ENCODE measurements at places on chromosomes 1 and 21.
A peak's percentile ranks its signal among the peaks of the same experiment; 100 is the strongest.

DNA sequence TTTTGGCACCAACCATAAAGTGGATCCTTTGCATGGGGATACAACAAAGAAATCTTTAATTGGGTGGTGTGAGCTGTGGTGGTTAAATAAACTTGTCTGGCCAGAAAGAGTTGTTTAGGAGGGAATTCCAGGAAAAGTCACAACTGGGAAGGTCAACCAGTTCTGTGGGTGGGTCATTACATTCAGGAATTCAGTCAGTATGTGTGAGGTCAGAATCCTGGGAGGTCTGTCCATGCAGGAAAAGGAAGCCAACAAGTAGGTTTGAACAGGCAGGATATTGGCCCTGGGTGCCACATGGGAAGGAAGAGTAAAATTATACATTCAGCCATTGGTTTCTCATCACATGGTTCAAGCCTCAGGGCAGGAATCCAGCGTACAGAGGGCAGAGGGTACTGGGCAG, 162.3 kb upstream of the ADAMTS5 start:
- DNase-seq, result no peak

GRCh38 chr1:111571987-111572386, 47.6 kb upstream of the RAP1A start:
- no peak for DNase-seq

DNA sequence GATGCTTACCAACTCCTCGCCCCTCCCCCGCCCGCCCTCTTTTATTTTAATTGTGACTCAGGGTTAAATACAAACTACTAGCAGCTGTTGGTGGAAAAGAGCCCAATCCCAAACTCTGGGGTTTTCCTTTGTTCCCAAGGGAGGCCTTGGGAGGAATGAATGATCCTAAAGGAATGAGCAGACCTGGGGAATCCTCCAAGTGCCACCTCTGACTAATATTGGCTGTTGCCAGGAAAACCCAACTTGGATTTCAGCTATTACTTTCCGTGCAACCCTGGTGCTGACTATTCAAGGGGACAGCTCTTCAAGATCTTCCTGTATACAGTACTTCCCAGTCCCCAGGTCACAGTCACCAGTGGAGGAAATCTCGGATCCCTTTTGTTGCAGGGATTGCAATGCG, 1.3 kb upstream of the S100A10 start:
- no peak for DNase-seq

- DNase-seq, result no peak
Measured at GRCh38 chr1:54969879-54970278, 10.5 kb upstream of the TMEM61 start.

GRCh38 chr1:65491472-65491871, 71.0 kb downstream of the LEPR start:
- DNase-seq, result no peak

DNA sequence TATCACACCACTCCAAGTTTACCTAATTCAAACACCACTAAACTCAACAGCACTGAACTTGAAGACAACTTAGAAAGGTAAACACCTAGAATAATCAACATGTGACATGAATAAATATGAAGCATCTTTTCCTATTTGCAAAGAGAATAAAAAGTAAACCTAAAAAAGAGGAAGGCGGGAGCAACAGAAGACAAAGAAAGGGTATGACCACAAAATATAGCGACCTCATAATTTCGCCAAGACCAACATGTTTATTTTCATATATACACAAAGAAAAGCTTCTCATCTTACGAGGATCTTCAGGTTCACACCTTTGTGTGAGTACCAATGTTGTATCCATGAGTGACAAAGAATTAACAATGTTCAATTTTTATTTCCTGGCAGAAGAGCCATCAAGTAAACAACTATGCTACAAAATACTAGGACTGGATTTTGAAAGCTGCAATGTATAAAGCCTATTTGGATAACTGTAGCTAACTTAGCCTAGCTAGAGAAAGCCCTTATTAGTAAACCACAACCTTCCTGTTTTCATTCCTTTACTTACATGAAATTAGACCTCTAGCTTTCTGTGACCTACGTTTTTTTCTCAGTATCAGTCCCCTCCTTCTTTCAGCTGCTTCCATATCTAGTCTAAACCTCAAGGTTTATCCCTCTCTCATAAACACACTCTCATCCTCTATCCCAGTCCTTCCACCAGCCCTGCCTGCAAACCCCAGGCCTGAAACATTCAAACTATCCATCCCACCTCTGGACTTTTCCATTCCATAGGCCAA, 21.3 kb upstream of the PHTF1 start:
- no peak for DNase-seq

GRCh38 chr1:220222939-220223338, 49.3 kb downstream of the RAB3GAP2 start:
- no peak for DNase-seq

GRCh38 chr1:20982316-20982715, 194.4 kb downstream of the EIF4G3 start:
- no peak for DNase-seq

DNA sequence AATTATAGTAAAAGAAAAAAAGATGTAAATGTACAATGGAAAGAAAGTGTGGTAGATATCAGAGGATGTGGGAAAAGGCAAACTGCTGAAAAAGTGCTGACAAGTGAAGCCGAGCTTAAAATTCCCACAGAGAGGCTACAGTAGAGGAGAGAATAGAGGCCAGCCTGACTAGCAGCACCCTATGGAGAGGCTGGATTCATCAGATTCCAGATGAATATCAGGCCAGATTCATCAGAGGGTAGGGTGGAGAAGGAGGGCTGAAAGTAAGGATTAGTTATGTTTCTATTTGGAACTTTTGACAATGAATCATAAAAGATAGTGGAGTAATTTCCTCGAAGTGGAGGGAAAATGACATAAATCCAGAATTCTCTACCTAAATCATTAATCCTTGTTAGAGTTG, 60.4 kb upstream of the NEK7 start:
- no peak for DNase-seq

DNA sequence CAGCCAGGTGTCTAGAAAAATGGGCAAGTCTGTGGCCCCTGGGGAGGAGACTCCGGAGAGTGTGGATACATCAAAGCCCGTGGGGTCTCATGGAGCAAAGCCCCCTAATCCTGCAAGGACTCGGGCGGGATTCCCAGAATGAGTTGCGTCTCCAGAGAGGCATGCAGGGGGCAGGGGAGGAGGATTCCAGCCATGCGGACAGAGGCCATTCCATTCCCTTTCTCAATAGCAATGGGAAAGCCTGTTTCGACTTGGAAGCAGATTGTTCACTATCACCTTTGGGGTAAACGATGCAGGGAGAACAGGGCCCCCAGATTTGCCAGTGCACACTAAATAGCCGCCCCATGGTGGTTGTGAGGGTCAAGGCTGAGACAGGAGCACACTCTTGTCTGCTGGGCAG, 15.4 kb upstream of the PRDM15 start:
- DNase-seq, result no peak

- DNase-seq, result no peak
Measured at GRCh38 chr1:1528301-1529267, 11.8 kb downstream of the TMEM240 start.

GRCh38 chr21:44834951-44835646, 17.2 kb upstream of the SUMO3 start:
- no peak for DNase-seq

GRCh38 chr1:22041505-22041904, 11.0 kb upstream of the CDC42 start:
- no peak for DNase-seq

DNA sequence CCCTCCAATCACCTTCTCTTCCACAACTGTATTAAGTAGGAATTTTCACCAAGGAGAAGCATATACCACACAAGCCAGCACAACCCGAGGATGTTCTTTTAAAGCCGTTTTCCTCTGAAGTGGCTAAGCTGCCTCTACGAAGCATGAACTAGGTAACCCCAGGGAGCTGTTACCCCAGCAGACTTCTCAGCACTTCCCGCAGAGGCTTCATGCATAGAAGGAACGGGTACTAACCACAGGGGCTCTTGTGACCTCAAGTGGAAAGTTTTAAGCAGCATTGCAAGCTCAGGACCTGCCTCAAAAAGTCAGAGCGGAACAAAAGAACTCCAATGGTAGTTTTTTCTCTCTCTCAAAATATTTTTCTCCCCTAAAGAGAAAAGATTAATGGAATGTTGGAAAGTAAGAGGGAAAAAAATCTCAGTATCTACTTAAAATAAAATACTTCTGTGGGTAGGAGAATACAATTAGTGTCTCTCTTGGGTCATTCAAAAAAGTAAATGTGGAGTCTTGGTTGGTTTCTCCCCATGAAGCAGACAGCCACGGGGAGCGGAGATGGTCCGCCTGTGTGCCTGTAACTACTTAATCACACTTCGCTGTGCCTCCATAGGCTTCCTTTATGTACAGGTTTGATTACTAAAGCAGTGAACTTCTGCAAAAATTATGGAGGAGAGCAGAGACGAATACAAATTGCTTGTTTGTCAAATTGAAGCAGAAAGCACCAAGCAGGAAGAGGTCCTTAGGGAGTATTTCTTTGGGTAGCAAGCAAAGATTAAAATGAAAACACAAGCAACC, 40.9 kb downstream of the STX6 start:
- no peak for DNase-seq

- no peak for DNase-seq
Measured at GRCh38 chr1:86641318-86641717, 63.1 kb upstream of the SH3GLB1 start.

DNA sequence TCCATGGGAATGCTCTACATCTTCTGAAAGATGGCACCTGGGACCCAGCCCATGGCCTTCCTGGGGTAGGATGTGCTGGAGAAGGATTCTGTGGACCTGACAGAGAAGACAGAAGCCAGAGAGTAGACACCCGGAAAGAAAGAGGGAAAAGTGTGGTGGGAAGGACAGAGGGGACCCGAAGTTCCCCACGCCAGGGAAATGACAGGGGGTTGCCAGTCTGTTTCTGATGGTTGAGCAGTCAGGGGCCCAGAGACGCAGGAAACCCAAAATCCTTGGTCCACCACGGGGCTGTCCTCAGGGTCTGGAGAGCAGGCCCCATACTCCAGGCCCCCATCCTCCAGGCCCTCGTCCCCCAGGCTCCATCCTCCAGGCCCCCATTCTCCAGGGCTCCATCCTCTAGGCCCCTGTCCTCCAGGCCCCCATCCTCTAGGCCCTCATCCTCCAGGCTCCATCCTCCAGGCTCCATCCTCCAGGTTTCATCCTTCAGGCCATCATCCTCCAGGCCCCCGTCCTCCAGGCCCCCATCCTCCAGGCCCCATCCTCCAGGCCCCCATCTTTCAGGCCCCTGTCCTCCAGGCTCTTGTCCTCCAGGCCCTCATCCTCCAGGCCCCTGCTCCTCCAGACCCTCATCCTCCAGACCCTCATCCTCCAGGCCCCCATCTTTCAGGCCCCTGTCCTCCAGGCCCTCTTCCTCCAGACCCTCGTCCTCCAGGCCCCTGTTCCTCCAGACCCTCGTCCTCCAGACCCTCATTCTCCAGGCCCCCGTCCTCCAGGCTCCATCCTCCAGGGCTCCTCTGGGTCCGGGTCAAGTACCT, 1.0 kb upstream of the TFF2 start:
- DNase-seq, result no peak

- no peak for DNase-seq
Measured at GRCh38 chr1:84803604-84804003, 89.4 kb downstream of the LPAR3 start.

DNA sequence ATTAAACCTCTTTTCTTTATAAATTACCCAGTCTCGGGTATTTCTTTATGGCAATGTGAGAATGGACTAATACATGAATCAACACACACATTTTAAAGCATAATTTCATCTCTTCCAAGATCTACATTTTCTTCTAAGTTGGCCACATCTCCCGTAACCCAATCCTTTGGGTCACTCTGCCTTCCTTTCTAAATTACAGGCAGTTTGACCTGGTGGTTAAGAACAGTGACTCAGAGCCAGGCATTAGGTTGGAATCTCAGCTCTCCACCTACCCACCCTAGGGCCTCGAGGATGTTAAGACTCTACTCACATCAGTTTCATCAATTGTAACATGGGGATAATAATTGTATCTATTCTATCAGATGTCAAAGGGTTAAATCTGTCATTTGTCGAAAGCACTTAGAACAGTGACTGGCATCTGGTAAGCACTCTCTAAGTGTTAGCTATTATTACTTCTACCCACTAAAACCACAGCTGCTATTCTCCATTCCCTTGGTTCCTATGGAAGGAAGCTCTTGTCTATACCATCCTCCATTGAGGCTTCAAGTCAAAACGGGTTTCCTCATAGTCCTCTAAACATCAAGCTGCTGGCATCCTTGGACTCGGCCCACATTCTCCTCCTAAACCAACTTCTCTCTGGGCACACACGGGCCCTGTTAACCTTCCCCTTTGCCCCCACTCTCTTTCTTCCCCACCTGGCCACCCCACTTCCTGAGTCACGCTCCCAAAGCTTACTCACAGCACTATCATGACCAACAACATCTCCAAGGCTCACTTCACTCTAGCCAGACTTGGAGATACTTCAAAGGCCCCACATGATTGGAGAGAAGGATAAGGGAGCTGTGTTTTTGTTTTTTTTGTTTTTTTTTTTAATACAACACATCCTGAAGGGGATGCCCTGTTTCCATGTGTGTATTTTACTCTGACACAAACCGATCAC, 116.9 kb downstream of the TGFBR3 start:
- no peak for DNase-seq

- DNase-seq, result no peak
Measured at GRCh38 chr1:65425697-65426096, 5.2 kb downstream of the LEPR start.

GRCh38 chr1:175192630-175193526, at the start of gene KIAA0040:
TSS of gene KIAA0040 (minus strand) at chr1:175192776. CDS start at chr1:175161013, 31,763 bp downstream.
- peak; percentile 32 for DNase-seq

DNA sequence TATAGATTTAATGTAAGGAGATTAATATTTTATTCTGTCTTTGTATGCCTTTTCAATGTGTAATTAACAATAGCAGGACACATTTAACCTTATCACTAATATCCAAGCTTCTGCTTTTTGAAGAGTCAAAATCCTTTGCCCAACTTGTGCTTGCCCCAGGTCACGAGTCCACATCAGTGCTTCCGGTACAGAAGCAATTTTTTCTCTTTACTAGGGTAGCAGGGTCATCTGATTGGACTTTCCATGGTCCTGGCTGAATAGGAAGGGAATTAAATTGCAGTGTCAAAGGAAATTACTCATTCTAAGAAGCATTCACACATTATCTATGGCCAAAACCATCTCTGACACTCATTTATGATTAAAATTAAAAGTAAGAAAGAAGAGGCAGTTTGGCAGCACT, 460.5 kb upstream of the ADGRL2 start:
- no peak for DNase-seq

- no peak for DNase-seq
Measured at GRCh38 chr1:36911561-36912364, 122.6 kb downstream of the GRIK3 start.

GRCh38 chr1:7524341-7525337, 246.5 kb upstream of the VAMP3 start:
- DNase-seq, result no peak

Data from right renal cortex interstitium (tissue), 3 donors.